ENCODE measurements at places on chromosomes 13 and 19.

DNA sequence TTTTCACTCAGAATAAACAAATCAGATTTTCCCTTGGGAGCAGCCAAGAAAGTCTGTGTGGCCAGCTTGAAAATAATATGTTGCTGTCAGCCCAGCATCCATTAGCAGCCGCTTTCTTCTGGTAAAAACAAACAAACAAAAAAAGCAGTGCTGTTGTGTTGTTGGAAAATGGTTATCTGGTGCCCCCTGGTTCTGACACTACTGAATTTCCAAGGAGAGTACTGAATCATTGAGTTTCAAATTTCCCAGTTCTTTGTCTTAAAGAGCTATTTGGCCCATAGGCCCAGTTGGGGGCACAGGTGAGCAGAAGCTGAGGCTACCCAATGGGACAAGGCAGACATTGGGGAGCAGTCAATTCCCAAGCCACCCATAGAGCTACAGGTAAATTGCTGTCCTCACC lies 995.9 kb downstream of the UQCRFS1 start:
- DNase-seq, result no peak

GRCh38 chr19:676339-677105 lies at the start of gene FSTL3:
Gene FSTL3, plus strand, starts transcription at chr19:676392. Its CDS starts 32 bp downstream, at chr19:676424.
- DNase-seq, result no peak

- DNase-seq, result no peak
Observed at GRCh38 chr19:9673912-9674662, 813 bp downstream of the ZNF562 start.

DNA sequence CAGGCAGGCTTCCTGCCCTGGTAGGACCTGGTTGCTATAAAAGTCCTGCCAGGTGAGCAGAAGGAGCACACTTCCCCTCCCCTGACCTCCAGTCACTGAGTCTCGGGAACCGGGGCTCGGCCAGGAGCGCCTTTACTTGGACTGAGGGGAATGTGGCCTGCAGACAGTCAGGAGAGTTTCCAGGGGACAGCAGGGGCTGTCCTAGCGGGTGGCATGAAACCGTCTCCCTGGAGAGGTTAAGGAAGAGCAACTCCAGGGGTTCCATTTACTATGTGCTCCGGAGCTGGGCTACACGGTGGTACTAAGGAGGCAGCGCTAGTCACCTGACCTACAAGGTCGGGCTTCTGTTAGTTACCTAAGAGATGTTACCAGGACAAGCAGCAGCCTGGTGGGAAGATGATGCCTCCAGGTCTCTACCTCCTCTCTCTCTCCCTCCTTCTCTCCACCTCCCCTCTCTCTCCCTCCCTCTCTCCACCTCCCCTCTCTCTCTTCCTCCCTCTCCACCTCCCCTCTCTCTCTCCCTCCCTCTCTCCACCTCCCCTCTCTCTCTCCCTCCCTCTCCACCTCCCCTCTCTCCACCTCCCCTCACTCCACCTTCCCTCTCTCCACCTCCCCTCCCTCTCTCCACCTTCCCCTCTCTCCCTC lies 4.1 kb upstream of the CNOT3 start:
- peak; percentile 71 for DNase-seq

- no peak for DNase-seq
Observed at GRCh38 chr13:21967871-21968270, 297.0 kb downstream of the FGF9 start.

- DNase-seq, result no peak
Observed at GRCh38 chr13:89584058-89584620, 1763.3 kb upstream of the MIR17HG start.

DNA sequence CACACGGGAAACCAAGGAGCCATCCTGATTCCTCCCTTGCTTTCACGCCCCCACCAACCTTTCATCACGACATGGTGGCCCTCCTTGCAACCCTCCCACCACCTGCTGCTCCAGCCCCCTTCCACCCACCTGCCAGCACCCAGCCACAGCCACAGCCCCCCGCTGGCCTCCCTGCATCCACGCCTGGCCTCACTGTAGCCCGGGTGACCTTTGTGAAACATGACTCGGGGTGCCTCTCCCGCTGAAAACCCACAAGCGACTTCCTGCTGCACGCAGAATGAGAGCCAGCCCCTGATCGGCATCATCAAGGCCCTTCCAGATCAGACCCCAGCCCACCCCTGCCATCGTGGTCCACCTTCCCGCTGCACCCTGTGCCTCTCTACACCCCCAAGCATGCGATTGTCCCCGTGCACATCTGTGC lies 14.9 kb downstream of the POP4 start:
- DNase-seq, result no peak
